ENCODE measurements at places on chromosomes 4 and X. TPM values are rescaled to one million over a fixed set of nuclear protein-coding genes. Genes with fewer than 3 reads are reported as not detected.

DNA sequence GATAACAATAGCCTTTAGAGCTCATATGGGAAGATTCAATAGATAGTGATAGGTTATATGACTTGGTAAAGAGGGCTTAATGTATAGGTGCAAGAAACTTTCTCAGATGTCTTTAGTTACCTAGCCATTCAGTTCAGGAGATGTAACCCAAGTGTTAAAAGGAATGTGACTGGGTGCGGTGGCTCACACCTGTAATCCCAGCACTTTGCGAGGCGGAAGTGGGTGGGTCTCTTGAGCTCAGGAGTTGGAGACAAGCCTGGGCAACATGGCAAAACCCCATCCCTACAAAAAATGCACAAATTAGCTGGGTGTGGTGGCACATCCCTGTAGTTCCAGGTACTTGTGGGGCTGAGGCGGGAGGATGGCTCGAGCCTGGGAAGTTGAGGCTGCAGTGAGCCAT is 7.9 kb downstream of the TET2 start:
- DNase-seq, result no peak

SLC34A2 gene
- 0.16 TPM for total RNA-seq

ANOS1 gene
- total RNA-seq, result 22.0 TPM

NPY2R gene
- total RNA-seq, result 1.2 TPM

DNA sequence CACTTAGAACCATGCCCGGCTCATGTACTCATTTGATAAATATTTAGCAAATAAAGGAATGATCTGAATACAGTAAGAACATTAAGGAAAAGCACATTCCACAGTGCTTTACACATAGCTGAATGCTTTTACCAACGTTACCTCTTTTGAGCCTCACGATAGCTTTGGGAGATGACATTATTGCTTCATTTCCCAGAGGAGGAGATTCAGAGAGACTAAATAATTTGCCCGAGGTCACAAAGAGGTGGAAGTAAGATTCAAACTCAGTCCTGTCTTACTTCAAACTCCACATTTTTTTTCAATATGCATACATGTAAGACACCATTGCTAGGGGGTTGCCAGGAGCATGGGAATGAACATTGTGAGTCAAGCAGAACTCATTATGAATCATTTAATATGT is 538.5 kb downstream of the BCOR start:
- no peak for DNase-seq

KCTD8 gene
- total RNA-seq, result 1.2 TPM

- DNase-seq, result no peak
These were observed 19.1 kb downstream of the GALNT7 start for GRCh38 chr4:173187732-173188131.

GRCh38 chrX:1434871-1435240 is 17.9 kb downstream of the ASMTL start:
- DNase-seq, result no peak

RHOXF1 gene
- not detected for total RNA-seq

GRCh38 chr4:38226170-38226569 is 266.0 kb downstream of the PTTG2 start:
- no peak for DNase-seq

SSX2 gene
- total RNA-seq, result not detected

DNA sequence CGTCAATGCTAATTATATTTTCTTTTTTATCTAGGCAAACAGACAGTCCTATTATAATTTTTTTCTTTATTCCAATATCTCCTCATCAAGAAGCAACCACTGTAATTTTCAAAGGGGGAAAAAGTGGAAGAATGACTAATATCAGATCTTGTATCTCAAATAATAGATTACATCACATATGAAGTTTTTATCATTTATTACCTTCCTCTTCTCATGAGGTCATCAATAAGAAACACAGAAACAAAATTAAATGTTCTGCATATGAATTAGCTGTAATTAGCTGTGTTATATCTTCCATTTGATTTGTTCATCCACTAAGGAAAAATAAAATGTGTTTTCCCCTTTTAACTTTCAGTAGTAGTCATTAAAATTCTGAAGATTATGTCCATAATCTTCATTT is 14.3 kb downstream of the PRSS12 start:
- no peak for DNase-seq

DNA sequence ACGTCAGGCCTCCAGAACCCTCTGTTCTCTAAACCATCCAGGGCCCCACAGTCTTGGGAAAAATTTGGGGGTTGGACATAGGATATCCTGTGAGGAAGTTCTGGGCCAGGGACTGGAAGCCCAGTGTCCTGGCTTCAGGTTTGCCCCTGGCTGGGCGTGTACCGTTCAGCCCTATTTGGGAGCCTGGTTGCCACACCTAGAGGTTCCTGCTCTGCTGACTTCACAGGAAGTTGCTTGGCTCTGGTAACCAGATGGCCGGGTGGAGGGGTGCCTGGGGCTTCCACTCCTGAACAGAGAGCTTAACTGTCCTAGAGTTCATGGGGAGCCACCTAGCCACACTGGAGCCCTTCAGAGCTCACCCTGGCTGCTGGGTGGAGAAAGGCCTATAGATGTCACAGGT is 1.1 kb downstream of the TAFAZZIN start:
- no peak for DNase-seq

AR gene
- total RNA-seq, result 0.62 TPM

DNA sequence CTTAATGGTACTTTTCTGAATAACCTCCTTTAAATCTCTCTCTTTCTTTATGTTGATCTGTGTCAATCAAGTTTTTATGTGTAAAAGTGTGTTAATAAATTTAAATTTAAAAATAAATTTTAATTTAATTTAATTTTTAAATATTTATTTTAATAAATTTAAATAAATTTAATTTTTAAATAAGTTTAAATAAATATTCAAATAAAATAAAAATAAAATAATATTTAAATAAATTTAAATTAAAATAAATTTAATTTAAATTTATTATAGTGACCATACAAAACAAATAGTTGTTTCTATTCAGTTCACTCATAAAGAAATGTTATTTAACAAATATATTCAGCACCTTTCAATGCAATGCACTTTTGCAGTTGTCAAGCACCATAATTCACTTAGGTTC is 146.9 kb downstream of the GRID2 start:
- DNase-seq, result no peak

DNA sequence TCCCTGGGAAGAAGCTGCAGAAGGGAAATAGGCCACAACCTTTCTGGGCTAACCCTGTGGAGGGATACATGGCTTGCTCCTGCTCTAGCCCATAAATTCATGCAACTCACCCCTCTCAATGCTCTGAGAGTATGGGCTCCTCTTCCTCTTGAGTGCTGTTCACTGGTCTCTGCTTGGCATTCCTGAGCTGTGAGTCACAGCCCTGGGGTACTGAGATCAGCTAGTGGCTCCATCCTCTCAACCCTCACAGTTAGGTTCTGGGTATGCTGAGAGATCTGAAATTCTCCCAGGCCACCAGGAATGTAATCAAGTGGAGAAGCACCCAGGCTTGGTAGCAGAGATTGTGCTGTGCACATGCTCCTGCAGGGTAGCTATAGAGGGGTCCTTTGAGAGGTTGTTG is 60.6 kb upstream of the SPANXN2 start:
- no peak for DNase-seq

DNA sequence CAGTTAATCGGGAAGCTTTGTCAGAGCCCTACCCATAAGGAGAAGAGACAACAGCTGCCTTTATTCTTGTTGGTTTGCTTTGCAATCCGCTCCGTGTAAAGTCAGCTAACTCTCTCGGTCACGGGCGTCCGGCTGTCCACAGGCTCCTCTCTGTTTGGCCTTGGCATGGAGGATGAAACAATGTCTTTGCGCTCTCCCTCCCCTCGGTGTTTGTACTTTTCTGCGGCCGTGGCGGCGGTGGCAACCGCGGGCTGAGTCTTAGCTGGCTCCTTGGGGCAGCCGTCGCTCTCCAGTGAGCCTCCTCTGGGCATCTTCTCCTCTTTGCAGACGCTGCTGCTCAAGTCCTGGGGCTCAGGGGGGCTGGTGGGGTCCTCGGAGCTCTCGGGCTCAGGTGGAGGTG is 10.6 kb upstream of the IRAK1 start:
- no peak for DNase-seq

- DNase-seq, result no peak
These were observed 1470.8 kb upstream of the ADGRL3 start for GRCh38 chr4:59729321-59729720.

DNA sequence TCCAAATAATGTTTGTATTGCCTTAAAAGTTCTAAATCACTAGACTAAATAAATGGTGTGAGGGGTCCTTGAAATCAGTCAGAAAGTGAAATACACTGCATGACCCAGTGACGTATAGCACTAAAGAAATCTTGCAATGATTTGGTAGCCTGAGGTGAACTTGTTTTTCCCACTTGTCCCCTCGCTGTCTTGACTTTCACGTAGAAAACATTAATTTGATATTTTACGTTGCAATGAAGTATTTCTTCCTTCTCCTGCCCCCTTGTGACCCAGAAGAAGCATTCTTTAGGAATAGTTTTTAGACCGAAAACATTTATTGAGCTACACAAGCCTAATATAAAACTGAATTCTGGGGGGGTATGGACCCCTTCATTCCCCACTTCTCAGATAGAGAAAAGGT is 3.7 kb downstream of the KLB start:
- no peak for DNase-seq
